ENCODE measurements at places on chromosomes 5 and 9. TPM values are rescaled to one million over a fixed set of nuclear protein-coding genes. Genes with fewer than 3 reads are reported as not detected.

The TOR2A gene
- total RNA-seq = 9.7 TPM

The GPR150 gene
- total RNA-seq = not detected

The PDCD1LG2 gene
- total RNA-seq = 2.0 TPM

The IFNK gene
- not detected for total RNA-seq

DNA sequence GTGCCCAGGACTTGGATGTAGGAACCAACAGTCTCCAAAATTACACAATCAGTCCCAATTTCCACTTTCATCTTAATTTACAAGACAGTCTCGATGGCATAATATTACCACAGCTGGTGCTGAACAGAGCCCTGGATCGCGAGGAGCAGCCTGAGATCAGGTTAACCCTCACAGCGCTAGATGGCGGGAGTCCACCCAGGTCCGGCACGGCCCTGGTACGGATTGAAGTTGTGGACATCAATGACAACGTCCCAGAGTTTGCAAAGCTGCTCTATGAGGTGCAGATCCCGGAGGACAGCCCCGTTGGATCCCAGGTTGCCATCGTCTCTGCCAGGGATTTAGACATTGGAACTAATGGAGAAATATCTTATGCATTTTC is 837 bp downstream of the PCDHB2 start:
- H3K4me3 ChIP-seq = no peak overlapping the region
- H3K36me3 ChIP-seq = no peaks in the 10 kb centered on the region
- H3K27me3 ChIP-seq = no peaks in the 10 kb centered on the region
- no peak overlapping the region for H3K27ac ChIP-seq
- no peaks in the 10 kb centered on the region for H3K4me1 ChIP-seq

GRCh38 chr5:72248410-72248981 is 71.5 kb downstream of the MRPS27 start:
- no peak overlapping the region for H3K4me3 ChIP-seq
- no peaks in the 10 kb centered on the region for H3K27me3 ChIP-seq
- no peaks in the 10 kb centered on the region for H3K36me3 ChIP-seq
- no peak overlapping the region for H3K27ac ChIP-seq
- H3K4me1 ChIP-seq = peaks cover 8% of the 10 kb centered on the region

- no peaks in the 10 kb centered on the region for H3K36me3 ChIP-seq
- no peaks in the 10 kb centered on the region for H3K4me1 ChIP-seq
- H3K27me3 ChIP-seq = no peaks in the 10 kb centered on the region
- DNase-seq = no peak
- H3K4me3 ChIP-seq = no peak overlapping the region
Observed at GRCh38 chr9:10094563-10094962, 518.2 kb downstream of the PTPRD start.

Measured in ovary (tissue), 10 donors.